ENCODE measurements at places on chromosomes 7 and 10.

DNA sequence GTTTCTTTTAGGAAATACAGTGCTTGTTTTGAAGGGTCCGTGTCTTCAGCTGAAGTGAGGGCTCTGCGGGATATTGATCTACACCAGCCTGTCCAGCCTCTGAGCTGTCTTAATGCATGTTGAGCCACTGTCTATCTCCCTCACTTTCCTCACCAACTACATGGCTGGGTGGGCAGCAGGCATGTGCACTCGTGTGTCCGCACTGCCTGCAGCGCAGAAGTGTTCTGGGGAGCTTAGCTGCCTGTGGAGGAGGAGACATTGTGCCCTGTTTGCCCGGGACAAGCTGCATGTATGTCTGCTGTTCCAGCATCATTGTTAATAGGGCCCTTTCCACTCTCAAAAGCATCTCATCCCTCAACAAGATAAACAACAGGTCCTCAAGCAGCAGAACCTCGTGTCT, 133.1 kb upstream of the EEPD1 start:
- DNase-seq, result no peak

DNA sequence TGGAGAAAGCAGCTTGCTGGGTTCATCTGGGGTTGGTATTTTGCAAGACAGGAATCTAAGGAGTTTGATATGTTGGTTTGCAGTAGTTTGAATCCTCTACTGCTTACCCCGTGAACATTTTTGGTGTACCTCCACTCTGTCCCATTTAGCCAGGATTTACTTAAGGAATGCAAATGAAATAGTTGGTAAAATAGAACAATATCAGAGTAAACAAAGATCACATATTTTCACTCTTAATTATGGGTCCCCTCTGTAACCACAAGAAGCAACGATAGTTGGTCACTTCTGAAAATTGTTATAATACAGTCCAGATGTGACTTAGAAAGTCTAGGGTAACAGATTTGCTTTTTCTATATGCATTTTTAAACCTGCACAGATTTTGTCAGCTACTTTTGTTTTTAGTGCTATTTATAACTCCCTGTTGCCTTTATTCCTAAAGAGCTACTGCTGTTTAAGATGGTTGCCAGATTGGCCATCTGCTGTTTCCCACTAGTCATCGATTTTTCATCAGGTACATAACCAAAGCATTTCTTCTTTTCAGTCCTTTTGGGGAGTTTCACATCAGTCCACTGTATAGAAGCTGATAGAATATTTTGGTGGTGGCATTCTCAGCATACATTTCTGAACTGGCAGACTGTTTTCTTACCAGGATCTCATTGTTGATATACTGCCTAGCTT, 37.6 kb downstream of the MAPK8 start:
- no peak for DNase-seq

GRCh38 chr7:55473932-55474331, 98.4 kb downstream of the VOPP1 start:
- no peak for DNase-seq

GRCh38 chr10:8049045-8049864, 5.2 kb upstream of the GATA3 start:
- DNase-seq, result no peak

DNA sequence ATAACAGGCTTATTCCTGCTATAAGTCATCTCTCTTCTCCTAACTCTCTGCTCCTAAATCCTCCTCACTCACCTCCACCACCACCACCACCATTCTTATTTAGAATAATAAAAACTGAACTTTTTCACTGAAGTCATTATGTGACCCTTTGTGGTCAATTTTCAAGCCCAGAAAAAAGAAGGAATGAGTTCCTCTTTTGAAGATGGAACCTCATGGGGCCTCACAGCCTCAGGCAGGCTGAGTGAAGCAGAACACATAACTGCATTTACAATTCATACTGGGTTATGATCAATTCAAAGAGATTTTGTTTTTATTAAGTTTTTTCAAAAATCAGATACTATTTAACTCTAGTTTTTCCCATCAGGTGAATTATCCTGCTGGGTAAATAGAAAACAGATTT, 29.8 kb downstream of the PNLIPRP3 start:
- DNase-seq, result no peak

DNA sequence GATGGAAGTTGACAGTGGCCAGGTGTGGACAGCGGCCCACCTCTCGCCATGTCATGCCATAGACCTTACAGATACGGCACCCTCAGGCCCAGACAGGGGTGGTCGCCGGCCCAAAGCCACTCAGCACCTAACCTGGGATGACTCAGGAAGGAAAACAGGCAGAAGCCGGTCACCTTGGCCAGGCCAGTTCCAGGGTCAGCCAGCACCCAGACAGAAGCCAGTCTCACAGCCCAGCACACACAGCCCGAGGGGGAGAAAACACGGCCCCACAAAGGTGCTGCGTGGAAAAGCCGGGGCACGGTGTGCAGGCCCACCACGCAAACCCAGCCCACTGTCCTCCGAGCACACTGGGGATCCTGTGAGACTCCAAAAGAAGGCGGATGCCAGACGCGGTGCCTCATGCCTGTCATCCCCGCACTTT, 95.2 kb upstream of the DNAAF5 start:
- no peak for DNase-seq

All from stimulated activated CD8-positive, alpha-beta memory T cell treated with anti-CD3 and anti-CD28 coated beads, Interleukin-7, amount 100 ng/mL, for 1 hour (primary cell).